NCI-H526 (cell line): ENCODE measurements at places on chromosomes 2 and 18.
A peak's percentile ranks its signal among the peaks of the same experiment; 100 is the strongest.

DNA sequence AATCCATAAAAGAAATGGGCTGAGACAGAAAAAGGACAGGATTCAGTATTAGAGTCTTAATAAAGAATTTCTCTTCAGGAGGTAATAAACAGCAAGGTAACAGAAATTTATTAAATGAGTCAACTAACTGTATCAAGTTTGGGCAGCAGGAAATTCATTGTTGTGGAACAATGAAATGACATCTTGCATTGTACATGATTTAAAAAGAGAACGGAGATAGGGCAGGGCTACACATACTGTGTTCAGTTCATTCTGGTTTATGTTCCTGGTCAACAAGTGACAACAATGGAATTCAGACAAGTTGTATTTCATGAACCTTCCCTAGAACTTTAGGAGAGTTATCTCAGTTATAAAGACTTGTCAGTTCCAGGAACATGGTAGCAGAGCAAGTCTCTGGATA, 961.3 kb downstream of the SOCS6 start:
- DNase-seq, result no peak

GRCh38 chr18:23380817-23381216, 72.3 kb upstream of the RIOK3 start:
- DNase-seq, result no peak

DNA sequence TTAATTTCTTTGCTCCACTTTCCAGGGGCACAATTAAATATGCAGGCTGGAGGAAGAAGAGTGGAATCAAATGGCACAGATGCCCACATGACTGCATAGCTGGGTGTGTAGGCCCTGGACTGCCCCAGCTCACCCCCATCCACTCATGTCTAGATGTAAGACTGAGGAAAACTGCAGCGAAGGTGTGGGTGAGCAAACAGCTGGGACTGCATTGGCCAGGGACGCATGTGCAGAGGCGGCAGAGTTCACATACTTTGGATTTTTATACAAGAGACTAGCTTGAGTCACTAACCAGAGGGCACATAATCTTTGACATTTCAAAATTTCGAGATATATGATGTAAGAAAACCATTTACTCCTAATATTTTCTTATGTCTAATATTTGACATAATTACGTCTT, 60.1 kb downstream of the SPIRE1 start:
- DNase-seq, result no peak

GRCh38 chr2:223642506-223642905, 40.3 kb upstream of the SCG2 start:
- DNase-seq, result no peak

DNA sequence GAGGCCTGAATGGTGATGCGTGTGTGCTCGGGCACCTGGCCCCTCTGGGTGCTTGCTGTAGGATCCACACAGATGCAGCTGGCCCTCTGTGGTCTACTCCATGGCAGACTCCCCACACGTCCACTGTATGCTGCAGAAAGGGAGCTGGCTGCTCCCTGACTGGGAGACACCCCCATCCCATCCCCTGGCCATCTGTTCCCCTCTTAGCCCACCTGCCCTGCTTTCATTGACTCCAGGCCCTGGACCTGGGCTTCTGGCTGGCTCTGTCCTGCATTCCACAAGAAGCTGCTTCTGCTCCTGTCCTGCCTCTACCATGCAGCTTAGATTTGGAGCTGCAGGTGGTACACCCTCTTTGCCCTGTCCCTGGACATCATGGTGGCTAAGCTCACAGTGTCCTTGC, 80.1 kb downstream of the FHOD3 start:
- no peak for DNase-seq

DNA sequence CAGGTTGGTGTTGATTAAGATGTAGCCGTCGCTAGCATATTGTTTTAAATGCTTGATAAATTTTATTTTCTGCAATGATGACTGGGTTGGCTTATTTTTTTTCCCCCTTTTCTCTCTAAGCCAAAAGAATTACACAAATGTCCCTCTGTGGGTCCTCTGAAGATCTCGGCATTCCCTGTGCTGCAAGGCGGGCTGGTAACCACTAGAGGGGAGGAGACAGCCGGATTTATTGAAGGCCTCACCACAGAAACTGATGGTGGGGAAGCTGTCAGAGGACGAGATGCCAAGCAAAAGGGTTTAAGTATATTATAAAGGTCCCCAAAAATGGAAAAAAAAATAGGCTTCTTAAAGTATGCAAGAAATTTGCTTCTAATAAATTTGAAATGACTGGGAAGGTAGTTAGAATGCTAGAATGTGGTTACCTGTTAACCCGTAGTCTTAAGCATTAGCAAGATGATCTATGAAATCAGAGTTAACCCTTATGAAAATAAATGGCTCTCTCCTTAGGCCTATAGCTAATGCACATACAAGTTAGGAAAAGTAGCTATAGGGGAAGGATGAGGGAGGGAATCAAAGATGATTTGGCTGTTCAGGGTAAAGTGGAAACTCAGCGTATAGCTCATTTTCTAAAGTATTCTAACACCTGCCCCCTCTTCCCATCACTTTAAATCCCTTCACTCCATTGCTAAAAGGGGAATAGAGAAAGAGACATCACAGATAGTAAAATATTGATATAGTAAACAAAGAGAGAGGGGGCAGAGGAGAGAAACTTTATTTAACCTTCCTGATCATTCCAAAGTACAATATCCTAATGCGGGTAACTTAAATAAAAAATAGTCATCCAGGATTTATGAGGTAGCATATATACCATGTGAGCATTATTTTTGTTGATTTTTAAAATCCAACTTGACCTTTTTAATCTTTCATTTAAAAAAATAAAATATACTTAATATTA, 894.5 kb upstream of the POU3F3 start:
- peak; percentile 59 for DNase-seq

DNA sequence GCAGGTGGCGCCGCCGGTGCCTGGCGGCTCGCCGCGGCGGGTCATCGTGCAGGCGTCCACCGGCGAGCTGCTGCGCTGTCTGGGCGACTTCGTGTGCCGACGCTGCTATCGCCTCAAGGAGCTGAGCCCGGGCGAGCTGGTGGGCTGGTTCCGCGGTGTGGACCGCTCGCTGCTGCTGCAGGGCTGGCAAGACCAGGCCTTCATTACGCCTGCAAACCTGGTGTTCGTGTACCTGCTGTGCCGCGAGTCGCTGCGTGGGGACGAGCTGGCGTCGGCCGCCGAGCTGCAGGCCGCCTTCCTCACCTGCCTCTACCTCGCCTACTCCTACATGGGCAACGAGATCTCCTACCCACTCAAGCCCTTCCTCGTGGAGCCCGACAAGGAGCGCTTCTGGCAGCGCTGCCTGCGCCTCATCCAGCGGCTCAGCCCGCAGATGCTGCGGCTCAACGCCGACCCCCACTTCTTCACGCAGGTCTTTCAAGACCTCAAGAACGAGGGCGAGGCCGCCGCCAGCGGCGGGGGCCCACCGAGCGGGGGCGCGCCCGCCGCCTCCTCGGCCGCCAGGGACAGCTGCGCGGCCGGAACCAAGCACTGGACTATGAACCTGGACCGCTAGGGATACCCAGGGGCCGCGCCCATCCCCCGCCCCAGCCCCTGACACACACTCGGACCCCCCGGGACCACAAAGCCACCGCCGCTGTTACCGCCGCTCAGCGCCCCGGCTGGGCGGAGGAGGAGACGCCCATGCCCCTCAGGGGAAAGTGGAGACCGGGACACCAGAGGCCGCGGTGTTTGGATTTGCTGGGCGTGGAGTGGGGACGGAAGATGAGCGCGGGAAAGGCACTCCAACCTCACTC, 1.1 kb downstream of the CDK5R2 start:
- peak; percentile 62 for DNase-seq

GRCh38 chr2:217799563-217800432, 203.0 kb downstream of the TNS1 start:
- no peak for DNase-seq

DNA sequence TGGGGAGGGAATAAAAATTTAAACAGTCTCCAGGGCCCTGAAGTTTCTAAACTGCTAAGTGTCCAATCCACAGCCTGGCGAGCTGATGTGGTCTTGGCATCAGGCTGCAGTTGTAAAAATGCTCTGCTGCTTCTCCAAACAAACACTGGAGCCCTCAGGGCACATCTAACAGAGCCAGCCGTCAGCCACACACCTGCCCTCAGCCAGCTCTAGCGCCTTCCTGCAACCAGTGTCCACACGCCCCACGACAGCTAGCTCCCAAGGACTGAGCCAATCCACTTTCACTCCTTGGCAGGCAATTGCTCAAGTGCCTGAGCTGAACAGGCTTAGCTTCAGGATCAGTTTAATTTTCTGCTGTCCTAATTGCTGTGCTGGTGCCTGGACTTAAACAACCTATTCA, 446.4 kb upstream of the RAB12 start:
- DNase-seq, result no peak

DNA sequence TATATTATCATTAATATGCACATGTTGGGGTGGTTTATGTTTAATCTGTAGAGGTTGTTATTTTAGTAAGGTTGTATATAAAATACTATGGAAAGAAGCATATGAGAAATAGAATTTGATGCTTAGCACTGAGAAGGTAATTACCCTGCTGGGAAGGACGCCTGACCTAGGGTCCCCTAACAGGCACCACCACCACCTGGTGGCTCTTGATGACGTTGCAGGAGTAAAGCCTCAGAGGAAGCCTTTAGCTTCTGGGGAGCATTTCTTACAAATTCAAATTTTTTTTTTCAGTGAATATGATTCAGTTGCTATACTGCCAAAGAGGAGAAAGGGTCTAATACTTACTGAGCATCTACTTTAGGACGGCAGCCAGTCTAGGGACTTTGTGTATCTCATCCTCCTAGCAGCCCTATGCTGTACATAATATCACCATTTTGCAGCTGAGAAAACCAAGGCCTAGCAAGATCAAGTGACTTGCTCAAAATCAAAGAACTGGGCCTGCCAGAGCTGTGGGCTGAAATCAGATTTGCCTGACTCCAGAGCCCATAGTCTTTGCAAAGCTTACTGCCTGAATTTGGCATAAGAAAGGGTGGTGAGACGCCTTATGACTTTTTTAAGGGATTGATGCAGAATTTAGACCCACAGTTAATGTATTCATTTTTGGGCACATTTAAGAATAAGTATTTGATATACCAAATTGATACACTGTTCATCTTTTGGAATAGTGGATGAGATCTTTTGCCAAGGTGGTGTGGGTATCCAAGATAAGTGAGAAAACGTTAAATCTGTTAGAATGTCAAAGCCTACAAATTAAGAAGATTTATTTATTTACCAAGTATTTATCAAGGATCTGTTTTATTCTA, 78.8 kb upstream of the GAREM1 start:
- DNase-seq, result peak; percentile 69

DNA sequence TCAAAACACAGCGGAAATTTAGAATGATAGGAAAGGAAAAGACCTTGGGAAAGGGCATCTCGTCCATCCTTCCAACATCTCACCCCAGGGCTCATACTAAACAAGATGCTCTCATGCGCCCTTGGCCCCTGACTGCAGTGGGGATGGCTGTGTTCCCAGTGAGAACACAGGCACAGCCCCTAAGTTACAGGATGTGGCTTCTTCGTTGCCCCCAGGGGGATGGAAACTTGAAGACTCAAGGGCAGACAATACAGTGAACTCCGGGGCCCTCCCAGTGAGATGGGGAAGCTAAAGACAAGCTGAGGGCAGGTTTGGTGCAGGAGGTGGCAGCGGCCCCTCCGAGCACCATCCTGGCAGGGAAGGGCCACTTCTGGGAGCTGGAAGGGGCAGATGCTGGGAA, 139.7 kb downstream of the INO80D start:
- no peak for DNase-seq

- no peak for DNase-seq
Measured at GRCh38 chr2:137023205-137023604, 257.9 kb downstream of the THSD7B start.

DNA sequence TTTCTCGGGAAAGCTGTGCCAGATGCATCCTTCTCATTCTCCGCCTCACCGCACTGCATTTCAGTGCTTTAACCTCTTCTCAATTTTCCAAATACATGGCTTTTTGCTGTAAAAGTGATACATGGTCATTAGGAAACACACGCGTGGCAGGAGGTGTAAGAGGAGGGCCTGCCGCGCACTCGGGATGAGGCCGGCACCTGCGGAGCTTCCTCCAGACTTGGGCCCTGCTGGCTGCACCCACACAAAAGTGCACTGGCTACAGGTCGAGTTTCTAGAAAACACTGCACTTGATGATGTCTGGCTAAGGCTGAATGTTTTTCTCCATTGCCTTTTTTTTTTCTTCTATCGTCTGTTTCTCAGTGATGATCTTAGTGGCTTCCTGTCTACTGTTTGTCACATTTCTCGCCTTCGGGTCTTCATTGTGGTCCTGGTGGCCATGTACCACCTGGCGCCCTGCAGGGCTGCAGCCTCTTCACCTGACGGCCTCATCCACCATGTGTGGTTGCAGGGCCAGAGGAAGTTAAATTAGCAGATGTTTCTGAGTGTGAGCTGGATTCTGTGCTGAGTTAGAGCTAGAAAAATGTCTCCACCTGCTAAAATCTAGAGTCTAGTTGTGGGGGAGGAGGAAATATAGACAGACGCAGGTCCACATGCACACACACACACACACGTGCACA, 7.6 kb downstream of the KCNG2 start:
- no peak for DNase-seq

GRCh38 chr2:24269265-24269664, 91.1 kb downstream of the ITSN2 start:
- no peak for DNase-seq

DNA sequence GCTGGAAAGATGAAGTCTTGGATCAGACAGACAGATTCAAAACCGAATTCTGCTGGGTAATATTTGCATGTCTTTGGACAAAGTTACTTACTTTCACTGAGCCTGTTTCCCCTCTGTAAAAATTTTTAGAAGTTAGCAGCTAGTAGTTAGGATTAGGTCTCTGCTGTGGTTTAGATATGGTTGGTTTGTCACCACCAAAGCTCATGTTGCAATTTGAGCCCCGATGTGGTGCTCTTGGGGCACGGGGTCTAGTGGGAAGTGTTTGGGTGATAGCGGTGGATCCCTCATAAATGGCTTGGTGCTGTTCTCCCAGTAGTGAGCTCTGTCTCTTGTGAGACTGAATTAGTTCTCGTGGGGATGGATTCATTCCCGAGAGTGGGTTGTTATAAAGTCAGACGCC, 38.9 kb upstream of the PNO1 start:
- DNase-seq, result no peak

GRCh38 chr2:231882646-231883045, 43.5 kb downstream of the NPPC start:
- no peak for DNase-seq

GRCh38 chr18:9869715-9870430, 15.9 kb upstream of the TXNDC2 start:
- DNase-seq, result no peak

GRCh38 chr2:16100006-16100405, 159.7 kb downstream of the MYCN start:
- DNase-seq, result no peak

- DNase-seq, result peak; percentile 45
Measured at GRCh38 chr2:209208211-209208610, 215.6 kb upstream of the MAP2 start.

GRCh38 chr2:226011716-226012450, 612.4 kb downstream of the NYAP2 start:
- no peak for DNase-seq

DNA sequence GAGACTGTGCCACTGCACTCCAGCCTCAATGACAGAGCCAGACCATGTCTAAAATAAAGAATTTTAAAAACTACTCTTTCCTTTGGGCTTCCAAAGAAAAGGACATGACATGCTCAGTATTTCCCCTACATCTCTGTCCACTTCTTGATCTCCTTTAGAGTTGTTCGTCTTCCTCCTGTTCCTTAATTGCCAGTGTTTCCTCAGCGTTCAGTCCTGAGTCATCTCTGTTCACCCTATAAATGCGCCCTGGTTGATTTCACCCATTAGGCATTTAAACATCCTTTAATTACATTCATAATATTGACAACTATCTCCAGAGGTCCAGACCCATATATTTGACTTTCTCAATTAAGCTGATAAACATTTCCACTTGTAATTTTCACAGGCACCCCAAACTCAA, 64.0 kb downstream of the AAK1 start:
- DNase-seq, result no peak
